ENCODE measurements at places on chromosomes 5 and 9.

- no peak for DNase-seq
These were observed 31.1 kb downstream of the MRPS27 start for GRCh38 chr5:72288924-72289323.

DNA sequence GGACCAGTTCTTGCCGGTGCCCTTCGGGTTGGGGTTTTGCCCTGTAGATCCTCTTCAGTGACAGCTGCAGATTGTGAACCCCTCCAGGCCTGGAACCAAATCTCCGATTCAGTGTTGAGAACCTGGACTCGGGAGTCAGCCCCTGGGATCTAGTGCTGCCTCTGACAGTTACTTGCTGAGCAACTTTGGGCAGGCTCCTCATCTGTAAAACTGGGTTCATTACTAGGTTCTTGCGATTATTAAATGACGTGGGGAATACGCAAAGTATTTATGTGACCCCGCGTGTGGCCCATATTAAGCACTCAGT is 600 bp downstream of the ERCC6L2 start:
- no peak for DNase-seq

- DNase-seq = no peak
These were observed 50.8 kb downstream of the DTWD2 start for GRCh38 chr5:118937393-118938061.

DNA sequence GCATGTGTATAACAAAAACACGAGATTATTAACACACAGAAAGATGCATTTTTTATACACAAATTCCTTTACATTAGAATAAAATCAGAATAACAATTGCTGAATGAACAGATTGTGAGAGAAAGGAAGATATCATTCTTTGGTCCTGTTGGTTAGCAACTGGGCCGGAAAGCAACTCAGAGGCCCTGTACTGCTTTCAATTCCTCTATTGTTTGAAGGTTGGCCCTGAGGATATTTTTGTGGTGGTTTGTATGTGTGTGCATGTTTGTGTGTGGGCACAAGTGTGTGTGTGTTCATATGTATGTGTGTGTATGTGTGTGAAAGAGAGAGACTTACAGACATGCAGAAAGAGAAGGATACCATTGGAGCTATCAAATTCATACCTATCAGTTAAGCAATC is 356.8 kb upstream of the DMAC1 start:
- no peak for DNase-seq

- DNase-seq = peak; percentile 35
These were observed 591 bp downstream of the ABCA1 start for GRCh38 chr9:104927216-104927911.

- no peak for DNase-seq
These were observed 61.6 kb downstream of the CSNK1A1 start for GRCh38 chr5:149489605-149490037.

- DNase-seq = no peak
These were observed 26.1 kb upstream of the RASGEF1C start for GRCh38 chr5:180235077-180235476.

DNA sequence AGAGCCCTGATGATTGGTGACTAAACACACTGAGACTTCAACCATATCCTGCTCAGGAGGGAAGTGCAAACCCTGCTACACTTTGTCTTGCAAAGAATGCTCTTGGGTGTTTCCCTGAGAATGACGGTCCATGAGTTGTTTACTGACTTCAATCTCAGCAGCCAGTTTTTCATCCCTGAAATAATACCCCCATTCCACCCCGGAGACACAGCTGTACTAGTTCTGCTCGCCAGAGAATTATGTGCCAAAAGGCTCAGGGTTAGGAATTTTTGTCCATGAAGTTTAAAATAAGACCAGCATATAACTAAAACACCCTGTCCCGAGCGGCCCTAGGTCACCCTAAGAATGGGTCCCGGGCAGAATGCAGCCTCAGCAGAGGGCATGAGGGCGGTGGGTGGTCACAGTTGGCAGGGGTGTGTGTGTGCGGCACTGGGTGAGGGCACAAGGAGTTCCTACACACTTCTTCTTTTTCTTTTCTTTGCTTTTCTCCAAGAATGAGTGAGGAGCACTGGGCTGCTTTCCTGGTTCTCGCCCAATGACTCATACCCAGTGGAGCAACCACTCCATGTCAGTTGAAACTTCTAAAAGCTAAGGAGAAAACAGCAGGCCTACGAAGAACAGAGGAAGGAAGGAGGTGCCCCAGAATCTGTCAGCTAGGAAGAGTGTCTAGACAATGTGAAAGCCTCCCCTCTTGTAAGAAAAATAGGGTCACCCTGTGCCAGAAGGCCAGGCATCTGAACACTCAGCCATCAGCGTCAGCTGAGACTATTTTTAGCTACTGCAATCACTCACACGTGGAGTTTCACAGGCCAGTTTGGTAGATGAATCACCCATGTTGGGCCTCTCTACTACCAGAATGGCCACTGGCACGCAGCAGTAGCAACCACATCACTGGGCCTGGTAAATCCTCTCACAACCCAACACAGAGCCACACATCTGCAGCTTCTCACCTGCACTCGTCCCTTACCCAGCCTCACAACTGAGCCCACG is 105.9 kb downstream of the DPYSL3 start:
- no peak for DNase-seq

All from hematopoietic multipotent progenitor cell treated with erythropoietin and hydrocortisone succinate and interleukin-3 and kit ligand, for 4 days (in vitro differentiated cells).